AG08396 (cell line): ENCODE measurements at places on chromosomes 4 and X.

- DNase-seq = no peak
These were observed 77.3 kb downstream of the ARSJ start for GRCh38 chr4:113901994-113902787.

DNA sequence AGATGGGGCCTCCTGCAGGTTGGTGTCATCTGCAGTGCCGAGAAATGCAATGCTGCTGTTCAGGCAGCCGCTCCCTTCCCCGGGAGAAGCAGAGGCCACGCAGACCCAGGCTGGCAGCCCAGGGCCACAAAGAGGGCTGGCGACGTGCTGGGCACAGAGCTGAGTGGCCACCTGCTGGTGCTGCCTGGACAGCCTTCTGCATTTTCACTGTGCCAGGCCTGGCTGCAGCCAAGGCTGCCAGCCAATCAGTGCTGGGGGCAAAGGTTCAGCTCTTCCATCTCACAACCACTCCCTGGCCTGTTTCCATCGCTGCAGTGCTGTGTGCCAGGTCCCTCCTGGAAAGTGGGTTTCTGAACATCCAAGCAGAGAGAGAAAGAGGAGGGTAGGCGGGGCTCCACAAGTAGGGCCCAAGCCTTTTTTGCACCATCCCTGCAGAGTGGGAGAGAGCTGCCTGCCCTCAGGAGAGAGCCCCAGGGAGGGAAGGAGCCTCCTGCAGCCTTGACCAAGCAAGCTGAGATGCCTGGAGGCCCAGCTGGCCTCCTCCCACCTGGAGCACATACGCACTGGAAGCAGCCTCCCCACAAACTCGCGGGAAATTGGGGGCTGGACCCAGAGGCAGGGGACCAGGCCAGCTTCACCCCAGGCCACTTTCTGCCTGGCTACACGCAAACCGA lies 20.1 kb downstream of the ADRA2C start:
- DNase-seq = peak; percentile 60

DNA sequence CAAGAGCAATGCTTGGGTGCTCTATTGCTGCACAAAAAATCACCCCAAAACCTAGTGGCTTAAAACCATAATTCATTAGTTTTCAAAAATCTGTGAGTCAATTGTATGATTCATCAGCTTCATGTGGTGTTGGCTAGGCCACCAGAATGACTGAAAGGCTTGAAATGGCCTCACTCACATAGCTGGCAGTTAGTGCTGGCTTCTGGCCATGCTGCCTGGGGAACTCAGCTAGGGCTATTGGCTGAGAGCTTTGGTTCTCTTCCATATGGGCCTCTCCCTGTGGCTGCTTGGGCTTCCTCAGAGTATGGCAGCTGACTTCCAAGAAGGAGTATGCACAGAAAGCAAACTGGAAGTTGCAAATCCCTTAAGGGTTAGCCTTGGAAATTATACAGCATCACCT lies 3.1 kb upstream of the MTMR1 start:
- DNase-seq = peak; percentile 68

- DNase-seq = no peak
These were observed 128.4 kb upstream of the GPC4 start for GRCh38 chrX:133543654-133544053.

- no peak for DNase-seq
These were observed 175.9 kb downstream of the FBXW7 start for GRCh38 chr4:152360045-152360410.

GRCh38 chrX:75522565-75523431 lies at the start of gene ZDHHC15:
ZDHHC15 (minus strand) TSS chrX:75523037; CDS start chrX:75523024, 13 bp downstream.
- no peak for DNase-seq

DNA sequence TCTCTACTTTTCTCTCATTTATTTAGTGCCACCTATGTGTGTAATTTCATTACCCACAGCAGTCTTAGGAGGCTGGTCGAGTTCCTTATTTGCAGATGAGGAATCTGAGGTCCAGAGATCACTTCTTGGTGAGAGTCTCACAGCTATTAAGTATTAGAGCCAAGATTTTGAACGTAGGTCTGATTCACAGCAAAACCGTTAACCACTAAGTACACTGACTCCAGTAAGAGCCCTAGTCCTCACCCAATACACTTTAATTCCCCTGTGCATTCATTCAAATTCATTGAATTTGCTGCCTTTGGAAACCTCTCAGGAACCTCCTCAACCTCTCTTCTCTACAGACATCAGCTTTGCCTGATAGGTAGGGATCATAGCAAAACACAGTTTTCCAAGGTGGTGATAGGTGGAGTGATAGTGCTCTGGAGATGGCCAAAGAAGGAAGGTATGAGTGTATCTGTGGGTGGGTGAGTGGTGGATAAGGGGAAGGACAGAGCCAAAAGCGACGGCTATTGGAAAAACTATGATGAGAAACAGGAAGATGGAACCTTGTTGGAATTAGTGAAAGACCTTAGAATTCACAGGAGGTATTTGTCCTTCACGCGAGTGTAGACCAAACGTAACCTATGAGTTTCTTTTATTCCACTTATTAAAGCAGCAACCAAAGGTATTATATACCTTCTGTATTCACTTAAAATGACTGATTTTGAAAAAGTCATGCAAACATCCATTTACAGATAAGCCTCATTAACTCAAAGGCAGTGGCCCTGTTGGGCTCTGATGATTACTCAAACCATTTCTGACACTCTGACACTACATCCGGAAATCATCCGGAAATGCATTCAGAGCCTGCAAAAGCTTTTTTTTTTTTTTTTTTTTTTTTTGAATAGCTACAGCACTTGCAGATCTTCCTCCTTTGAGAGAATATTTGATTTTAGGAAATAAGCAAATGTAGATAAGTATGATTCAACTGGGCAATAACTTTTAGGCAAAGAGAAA lies 6.3 kb downstream of the FMR1 start:
- DNase-seq = no peak

GRCh38 chr4:7638489-7638888 lies 203.8 kb upstream of the PSAPL1 start:
- DNase-seq = no peak

DNA sequence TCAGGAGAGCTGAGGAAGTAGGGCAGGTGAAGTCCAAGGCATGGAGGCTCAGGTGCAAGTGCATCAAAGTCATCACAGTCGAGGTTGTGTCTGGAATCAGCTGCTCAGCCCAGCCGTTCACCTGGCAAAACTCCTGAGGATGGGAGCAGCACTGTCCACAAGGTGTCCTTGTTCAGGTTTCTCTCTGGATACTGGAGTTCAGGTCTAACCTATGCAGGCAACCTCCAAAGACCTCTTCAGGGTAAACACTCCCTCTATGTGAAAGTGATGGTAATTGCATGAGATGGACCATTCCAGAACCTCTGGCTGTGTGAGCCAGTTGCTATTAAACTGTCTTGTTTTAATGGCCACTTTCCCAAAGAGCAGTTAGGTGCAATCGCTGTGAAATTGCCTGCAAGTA lies 120.2 kb upstream of the PSAPL1 start:
- DNase-seq = no peak

DNA sequence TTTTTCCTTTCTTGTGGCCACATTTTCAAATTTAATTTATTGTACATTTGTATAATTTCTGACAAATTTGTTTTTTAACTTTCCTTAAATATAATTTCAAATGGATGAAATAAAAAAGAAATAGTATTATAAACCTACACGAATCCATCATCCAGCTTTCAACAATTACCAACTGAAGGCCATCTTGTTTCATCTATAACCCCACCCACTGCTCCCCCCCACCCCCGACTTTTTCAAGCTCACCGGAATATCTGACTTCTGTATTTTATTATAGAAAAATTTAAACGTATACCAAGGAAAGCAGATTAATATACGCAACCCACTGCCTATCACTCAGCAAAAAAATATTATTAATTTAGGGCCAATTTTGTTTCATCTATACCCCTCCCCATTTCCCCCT lies 1.1 kb downstream of the MORF4L2 start:
- DNase-seq = no peak
